ENCODE measurements at places on chromosomes 6 and 20.

DNA sequence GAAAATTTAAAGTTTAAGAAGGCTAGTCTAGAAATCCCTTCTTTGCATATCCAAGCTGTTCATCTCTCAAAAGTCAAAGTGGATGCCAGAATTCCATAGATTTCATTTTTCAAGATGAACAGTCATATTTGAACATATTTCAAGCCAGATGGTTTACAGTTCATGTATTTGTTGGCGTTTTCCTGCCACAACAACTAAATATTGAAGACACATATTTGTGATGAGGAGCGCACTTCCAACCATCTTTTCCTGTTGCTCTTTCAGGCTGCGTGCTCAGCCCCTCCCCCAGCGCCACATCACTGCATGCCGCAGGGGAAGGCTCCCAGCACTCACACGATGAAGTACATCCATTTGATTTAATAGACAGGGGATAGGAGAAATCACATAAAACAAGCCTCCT is 5.9 kb upstream of the NOX3 start:
- peak; percentile 55 for DNase-seq

DNA sequence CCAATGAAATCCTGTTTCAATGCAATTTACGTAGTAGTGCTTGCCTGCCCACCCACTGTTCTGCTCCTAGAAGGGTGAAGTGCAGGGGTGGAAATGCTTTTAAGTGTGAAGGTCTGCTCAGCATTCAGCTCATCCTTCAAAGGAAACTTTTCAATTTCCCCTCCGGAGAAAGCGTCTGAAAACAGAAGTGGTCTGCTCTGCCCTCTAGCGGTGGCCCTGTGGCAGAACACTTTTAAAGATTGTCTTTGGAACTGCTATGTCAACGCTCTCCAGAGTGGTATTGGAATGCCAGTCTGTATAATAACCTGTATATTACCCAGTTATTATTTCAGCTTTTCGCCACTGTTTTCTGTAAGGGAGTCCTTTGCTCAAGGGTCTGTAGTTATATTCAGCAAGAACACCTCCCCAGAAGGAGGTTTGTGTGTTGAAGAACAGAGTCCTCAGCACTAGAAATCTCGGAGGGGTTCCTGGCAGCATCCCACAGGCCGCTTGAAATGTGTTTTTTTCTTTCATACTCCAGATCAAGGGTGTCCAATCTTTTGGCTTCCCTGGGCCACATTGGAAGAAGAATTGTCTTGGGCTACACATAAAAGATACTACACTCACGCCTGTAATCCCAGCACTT is 63.1 kb upstream of the KLHL31 start:
- peak; percentile 47 for DNase-seq

- no peak for DNase-seq
Observed at GRCh38 chr20:37941992-37942391, 39.1 kb downstream of the VSTM2L start.

DNA sequence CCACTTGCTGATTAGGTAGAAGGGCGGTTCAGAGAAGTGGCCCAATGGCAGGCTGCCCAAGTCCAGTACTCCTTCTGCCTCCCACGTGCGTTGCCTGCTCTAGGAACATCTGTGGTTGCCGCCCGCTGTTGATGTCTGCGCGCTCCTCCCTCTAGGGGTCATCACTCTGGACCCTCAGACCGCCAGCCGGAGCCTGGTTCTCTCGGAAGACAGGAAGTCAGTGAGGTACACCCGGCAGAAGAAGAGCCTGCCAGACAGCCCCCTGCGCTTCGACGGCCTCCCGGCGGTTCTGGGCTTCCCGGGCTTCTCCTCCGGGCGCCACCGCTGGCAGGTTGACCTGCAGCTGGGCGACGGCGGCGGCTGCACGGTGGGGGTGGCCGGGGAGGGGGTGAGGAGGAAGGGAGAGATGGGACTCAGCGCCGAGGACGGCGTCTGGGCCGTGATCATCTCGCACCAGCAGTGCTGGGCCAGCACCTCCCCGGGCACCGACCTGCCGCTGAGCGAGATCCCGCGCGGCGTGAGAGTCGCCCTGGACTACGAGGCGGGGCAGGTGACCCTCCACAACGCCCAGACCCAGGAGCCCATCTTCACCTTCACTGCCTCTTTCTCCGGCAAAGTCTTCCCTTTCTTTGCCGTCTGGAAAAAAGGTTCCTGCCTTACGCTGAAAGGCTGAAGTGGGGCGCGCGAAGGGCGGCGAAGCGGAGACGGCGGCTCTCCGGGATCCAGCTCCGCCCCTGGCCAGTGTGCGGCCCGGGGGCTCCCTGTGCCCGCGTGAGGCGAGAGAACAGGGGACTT is 8.5 kb downstream of the TRIM15 start:
- peak; percentile 6 for DNase-seq

- DNase-seq: peak; percentile 89
Observed at GRCh38 chr6:163533443-163533842, 118.9 kb downstream of the QKI start.

DNA sequence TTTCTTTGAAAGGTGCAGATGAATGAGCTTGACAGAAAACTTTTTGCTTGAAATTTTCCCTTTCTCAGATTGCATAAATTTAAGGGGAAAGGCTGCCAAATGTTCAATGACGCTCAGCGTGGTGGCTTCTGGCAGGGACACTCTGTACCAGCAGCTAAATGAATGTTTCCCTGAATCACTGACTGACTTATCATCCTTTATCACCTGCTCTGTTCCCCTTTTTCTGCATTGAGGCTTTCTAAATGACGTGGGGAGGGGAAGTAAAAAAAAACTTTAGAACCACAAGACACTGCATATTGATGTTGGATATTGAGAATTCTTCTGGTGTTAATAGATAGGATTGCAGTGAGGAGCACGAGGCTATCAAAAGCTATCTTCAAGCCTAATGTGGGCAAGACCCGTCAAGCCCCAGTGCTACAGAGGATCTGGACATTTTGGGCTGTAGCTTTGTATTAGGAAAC is 46.9 kb upstream of the ENPP5 start:
- DNase-seq: no peak

DNA sequence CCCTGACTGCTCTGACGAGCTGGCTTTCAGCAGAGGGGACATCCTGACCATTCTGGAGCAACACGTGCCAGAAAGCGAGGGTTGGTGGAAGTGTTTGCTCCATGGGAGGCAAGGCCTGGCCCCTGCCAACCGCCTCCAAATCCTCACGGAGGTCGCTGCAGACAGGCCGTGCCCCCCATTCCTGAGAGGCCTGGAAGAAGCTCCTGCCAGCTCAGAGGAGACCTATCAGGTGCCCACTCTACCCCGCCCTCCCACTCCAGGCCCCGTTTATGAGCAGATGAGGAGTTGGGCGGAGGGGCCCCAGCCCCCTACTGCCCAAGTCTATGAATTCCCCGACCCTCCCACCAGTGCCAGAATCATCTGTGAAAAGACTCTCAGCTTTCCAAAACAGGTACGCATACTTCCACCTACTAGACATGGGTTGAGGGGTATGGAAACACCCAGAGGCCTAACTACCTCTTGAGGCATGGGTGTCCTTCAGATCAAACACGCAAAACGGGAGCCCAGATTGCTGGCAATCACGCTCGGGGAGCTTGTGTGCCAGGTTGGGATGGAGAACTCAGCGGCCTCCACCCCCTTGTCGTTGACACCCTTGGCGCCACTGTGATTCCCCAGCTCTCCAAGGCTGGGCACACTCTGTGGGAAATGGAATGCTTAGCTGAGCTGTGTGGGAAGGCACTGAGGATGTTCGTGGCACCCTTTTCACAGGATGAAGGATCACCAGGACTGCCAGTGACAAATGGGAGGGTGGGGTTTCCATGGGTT is 25.3 kb downstream of the CASS4 start:
- DNase-seq: no peak

DNA sequence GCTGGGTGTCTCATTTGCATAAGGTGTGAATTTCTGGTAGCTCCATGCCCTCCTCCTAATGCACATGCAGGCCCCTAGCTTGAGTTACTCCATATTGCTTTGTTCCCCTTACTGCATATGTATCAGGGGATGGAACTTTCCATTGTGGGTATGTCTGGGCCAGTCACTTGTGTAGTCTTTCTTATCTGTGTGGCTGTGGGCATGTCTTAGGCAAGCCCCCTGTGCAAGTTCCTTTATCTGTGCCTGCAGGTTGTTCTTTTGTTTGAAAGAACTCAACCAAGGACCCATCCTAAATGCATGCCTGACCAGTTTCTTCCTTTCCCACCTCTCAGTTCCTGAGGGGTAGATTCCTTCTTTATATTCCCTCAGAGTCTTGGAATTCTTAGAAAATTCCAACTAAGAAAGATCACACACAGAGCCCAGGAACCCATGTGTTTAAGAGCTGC is 23.6 kb downstream of the MBOAT1 start:
- no peak for DNase-seq

DNA sequence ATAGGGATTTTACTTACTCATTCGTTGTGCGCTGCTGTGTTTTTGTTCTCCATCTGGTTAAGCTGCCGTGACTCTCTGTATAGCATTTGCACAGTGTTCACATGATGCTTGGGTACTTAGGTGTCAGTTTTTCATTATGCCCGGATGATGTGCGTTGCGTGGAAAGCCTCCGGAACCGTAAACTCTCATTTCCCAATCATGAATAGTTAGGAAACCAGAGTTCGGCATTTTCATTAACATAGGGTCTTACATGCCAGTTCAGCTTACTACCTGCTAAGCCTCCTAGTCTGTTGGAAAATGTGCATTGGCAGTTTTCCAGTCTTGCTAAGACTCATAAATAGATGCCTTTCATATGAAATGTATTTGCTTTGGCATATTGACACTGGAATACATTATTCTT is 483.4 kb upstream of the FLRT3 start:
- DNase-seq: peak; percentile 57

DNA sequence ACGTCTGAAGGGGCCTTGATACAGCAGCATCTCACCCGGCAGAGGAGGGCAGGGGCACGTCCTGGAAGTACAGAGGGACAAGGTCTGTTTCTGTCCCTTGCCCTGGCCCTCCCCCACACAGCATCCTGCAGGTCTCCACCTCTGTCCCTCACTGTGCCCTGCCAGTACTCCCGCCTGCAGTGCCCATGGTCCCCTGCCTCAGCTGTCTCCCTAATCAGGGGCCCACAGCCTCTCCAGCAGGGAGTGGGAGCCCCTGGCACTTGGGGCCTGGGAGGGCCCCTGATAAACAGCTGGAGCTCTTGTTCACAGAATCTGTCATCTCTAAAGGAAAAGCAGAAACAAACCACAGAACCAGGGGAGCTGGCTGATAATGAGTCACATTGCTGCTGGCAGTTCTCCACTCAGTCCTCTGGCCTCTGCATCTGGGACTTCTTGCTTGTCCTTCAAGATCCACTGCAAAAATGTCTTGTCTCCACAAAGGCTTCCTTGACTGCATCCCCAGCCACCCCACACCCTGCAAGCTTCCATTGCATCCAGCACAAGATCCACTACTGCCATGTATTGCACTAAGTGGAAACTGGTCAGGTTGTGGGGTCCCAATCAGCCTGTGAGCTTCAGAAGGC is 33.2 kb upstream of the TAF8 start:
- DNase-seq: peak; percentile 77

- no peak for DNase-seq
Observed at GRCh38 chr6:14429396-14429795, 311.8 kb downstream of the CD83 start.

- peak; percentile 86 for DNase-seq
Observed at GRCh38 chr6:42224222-42225028, 6.8 kb upstream of the MRPS10 start.

GRCh38 chr6:73739096-73739495 is 43.1 kb downstream of the CD109 start:
- peak; percentile 70 for DNase-seq

DNA sequence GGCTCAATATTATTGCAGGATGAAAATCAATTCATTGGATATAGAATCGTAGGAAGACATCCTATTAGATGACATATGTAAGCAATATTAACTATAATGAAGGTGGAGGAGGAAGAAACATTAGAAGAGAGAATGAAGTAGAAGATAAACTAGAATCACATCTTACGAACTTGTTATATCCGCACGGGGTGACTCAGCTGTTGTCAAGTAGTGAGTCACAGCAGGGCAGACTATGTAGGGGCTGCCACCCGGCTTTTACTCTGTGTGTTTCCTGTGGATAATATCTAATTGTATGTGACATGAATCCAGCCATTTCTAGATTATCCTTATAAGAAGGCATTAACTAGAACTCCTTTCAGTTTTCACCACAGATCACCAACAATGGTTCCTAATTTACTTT is 520.2 kb downstream of the DOK5 start:
- DNase-seq: no peak

DNA sequence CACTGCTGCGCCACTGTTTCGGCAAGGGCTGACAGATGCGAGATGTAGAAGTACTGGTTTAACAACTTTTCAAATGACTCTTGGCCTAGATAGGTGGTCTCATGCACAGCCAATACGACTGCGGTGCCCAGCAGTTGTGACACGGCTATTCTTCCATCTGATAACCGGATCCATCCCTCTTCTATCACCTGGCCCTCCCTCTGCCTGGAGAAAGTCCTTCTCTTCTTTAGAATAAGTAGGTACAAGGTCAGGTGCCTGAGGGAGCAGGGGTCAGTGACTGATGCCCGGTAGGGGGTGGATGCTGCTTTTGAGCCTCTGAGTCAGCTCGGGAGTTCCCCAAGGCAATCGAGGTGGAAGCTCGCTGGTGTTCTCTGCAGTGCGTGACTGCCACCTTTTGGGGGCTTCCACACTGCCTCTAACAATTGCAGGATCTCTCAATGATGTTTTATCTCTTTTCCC is 166.8 kb upstream of the GRIK2 start:
- DNase-seq: peak; percentile 38

DNA sequence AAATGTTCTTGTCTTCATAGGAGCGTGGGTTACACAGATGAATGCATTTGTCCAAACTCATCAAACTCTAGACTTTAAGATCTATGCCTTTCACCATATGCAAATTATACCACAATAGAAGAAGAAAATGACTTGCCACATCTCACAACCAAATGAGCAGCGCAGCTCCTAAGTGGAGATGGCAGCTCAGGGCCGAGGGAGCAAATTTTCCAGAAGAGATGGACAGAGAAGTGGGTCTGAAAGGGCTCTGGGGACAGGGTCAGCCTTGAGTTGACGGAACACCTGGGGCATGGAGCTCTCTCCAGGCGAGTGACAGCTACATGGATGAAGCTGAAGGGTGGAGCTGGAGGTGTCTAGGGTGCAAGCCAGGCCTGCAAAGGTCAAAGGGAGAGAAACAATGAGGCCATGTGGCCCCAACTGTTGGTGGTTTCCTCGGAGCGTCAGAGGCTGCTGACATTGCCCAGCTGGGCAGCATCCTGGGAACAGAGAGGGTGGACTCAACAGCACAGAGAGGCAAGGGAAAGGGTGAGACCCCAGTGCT is 228.3 kb downstream of the NRN1 start:
- DNase-seq: no peak

- DNase-seq: no peak
Observed at GRCh38 chr20:58313396-58313795, 3.9 kb downstream of the RAB22A start.

DNA sequence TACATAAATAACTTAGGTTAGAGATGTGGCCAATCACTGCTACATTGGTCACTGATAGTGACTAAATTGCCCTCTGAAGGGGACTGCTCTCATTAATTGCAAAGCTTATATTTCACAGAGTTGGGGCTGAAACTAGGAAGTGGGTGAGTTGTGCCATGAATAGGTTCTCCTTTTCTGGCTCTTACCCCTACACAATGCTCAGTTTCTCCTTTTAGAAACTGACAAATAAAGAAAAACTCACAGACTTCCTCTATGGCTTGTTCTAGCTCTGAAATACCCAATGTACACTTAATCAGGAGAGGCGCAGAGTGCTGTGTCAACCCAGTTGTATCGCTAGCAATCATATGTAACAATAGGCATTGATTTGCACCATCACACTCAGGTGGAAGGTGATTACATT is 41.2 kb upstream of the PROKR2 start:
- DNase-seq: no peak

GRCh38 chr6:36758516-36759147 is 61.0 kb downstream of the RAB44 start:
- no peak for DNase-seq

GRCh38 chr6:129577691-129578090 is 132.3 kb downstream of the ARHGAP18 start:
- DNase-seq: no peak
